T follicular helper cell (primary cell): ENCODE measurements at places on chromosomes 16 and 17.

DNA sequence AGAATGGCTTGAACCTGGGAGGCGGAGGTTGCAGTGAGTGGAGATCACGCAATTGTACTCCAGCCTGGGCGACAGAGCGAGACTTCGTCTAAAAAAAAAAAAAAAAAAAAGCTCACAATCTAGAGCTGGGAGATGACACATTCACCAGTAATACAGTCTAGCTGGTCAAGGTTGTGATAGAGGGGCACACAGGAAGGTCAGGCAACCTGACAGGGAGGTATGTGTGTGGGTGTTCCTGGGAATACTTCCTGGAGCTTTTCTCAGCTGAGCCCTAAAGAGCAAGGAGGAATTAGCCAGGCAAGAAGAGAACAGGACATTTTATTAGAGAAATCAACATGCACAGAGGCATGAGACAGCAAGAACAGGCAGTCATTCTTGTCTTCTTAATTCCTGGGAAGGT is 216.7 kb downstream of the SHISA9 start:
- DNase-seq: no peak

DNA sequence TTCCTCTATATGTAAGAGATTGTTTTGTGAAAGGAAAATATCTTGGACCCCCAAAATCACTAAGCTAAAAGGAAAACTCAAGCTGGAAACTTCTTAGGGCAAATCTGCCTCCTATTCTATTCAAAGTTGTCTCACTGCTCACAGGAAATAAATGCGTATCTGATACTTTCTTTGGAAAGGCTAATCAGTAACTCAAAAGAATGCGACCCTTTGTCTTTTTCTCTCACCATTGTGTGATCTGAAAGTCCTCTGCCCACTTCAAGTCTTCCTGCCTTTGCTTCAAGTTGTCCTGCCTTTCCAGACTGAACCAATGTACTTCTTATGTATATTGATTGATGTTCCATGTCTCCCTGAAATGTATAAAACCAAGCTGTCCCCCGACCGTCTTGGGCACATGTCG is 157.3 kb downstream of the KIF2B start:
- no peak for DNase-seq

DNA sequence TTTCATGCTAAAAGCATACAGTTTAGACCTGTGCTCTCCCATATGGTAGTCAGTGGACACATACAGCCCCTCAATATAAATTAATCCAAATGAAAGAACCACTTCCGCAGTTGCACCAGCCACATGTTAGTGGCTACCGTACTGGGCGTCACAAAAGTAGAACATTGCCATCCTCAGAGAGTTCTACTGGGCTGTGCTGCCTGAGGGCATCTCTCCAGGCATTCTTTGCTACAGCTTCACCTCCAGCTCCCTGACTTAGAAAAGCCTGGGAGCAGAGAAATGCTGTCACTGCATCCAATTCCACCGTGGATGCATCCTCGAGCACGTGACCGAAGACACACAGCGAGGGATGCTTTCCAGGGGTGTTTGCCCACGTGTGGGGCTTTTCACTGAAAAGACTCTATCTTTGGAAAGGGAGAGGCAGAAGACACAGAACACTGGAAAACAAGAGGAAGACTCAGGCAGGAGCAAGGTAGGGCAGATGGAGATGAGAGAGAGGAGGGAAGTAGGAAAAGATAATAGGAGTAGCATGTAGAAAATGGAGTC is 86.4 kb downstream of the GAS7 start:
- no peak for DNase-seq

GRCh38 chr16:67230809-67231660 is 4.1 kb downstream of the TMEM208 start:
- no peak for DNase-seq

DNA sequence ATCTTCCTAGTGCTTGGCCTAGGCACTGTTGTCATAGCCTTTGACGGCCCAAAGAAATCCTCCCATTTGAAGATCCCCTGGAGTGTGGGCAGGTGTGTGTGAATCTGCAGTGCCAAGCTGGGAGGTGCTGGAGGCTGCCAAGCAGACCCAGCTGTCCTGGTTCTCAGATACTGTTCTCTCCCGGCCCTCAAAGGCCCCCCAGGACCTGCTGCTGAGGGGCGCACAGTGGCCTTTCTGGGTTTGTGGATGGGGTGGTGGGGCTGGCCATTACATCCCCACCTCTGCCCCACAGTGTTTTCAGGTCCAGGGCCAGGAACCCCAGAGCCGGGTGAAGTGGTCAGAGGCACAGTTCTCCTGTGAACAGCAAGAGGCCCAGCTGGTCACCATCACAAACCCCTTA is 60.5 kb downstream of the MRC2 start:
- DNase-seq: no peak

DNA sequence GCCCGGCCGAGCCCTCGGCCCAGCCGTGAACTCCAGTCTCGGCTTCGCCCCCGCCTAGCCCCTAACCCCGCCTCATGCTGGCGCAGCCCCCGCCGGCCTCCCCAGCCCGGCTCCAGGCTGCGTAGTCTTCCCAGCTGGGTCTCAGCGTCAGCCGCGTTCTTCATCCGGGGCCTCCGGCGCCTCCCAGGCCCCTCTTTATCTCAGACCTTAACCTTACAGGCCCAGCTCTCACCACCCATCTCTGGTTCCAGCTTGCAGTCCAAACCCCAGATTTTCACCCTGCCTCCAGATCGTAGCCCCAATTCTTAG is at the start of gene PROCA1:
Gene PROCA1, minus strand, starts transcription at position 166 of the 309 bp plus-strand sequence. CDS start 228 bp downstream, outside the sequence.
- DNase-seq: no peak

- no peak for DNase-seq
Observed at GRCh38 chr17:66351033-66351432, 48.6 kb downstream of the PRKCA start.

- DNase-seq: no peak
Observed at GRCh38 chr16:75983741-75984381, 257.6 kb upstream of the CPHXL start.

GRCh38 chr16:49194537-49195236 is 87.0 kb downstream of the CBLN1 start:
- no peak for DNase-seq
